NCI-H526 treated with DMSO at 0.1 percent for 48 hours (cell line): ENCODE measurements at places on chromosomes 5 and 9.

DNA sequence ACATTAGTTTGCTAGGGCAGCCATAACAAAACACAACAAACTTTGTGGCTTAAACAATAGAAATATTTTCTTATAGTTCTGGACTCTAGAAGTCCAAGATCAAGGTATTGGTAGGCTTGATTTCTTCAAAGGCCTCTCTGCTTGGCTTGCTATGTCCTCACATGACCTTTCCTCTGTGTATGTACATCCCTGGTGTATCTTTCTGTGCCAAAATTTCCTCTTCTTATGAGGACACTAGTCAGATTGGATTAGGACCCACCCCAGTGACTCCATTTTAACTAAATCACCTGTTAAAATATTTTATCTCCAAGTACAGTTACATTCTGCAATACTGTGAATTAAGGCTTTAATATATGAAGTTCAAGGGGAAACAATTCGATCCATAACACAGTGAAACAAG lies 168.9 kb upstream of the CCNH start:
- no peak for DNase-seq

DNA sequence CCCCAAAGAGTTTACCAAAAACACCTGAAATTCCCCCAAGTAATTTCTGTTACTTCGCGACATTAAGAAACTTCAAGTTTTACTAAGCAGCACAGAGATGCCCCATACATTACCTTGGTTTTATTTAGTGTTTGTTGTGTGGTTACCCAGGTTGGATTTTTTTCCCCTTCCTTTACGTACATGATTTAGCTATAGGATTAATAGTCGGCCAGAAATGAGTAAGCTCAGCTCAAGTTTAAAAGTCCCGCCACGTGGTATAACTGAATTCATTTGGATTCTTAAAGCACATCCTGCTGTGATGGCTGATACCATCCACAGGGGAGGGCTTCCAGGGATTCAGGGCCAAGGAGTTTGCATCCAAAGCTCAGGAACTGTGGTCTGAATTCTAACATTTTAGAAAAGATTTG lies 75.9 kb downstream of the DAP start:
- no peak for DNase-seq

- DNase-seq: no peak
Measured at GRCh38 chr9:76441551-76442322, 17.2 kb upstream of the GCNT1 start.

DNA sequence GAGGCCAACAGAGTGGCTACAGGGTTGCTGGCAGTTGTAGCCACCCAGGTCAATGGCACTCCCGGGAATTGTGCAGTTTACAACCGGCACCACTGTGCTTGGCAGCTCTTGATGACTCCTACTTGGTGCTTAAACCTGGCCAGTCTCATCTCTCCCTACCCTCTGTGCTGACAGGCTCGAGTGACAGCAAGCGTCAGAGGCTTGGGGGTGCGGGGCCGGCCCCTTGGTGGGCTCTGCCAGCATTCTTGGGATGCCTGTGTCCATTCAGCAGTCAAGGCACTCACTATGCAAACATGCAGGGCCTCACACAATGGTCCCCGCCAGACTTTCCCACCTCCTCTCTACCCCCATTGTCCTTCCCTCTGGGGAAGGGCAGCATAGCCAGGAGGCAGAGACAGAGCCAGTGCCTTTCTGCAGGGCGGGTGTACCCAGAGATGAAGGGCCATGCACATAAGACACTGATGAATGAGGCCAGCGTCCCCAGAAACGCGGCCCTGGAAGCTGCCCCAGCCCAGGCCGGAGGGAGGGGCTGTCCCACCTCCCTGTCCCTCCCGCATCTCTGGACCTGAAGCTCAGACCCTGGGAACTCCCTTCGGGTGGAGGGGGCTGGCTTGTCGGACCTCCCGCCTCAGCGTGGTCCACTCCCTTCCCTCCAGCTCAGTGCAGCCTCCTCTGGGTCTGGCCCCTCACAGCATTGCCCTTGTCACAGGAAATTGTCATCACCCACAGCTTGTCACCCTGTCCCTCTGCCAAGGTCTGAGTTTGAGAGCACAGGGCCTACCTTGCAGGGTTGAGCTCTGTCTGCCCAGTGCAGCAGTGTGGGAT lies 26.4 kb upstream of the NOTCH1 start:
- DNase-seq: no peak

DNA sequence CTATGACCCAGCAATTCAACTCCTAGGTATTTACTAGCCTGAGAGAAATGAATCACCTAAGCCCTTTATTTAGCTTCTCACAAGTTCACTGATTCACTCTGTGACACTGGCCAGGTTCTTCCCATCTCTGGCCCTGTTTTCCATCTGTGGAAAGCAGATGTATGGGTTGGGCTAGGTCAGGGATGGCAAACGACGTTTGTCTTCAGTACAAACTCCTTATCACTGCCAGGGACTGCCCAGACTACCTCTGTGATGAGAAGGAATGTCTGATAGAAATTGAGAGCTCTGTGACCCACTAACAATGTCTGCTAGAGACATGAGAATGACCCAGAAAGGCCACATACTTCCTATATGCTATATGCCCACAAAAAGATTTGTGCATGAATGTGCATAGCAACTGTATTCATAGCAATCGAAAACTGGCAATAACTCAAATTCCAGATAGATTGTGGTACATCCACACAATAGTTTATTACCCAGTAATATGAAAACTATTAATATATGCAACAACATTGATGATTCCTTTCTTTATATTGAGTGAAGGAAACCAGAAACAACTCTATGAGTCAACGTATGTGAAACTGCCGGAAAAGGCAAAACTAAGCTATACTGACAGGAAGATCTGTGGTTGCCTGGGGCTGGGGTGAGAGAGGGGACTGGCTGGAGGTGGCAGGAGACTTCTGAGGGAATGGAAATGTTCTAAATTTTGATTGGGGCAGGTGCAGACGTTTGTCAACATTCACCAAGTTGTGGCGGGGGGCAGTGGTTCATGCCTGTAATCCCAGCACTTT lies 32.0 kb upstream of the ADAM19 start:
- no peak for DNase-seq

DNA sequence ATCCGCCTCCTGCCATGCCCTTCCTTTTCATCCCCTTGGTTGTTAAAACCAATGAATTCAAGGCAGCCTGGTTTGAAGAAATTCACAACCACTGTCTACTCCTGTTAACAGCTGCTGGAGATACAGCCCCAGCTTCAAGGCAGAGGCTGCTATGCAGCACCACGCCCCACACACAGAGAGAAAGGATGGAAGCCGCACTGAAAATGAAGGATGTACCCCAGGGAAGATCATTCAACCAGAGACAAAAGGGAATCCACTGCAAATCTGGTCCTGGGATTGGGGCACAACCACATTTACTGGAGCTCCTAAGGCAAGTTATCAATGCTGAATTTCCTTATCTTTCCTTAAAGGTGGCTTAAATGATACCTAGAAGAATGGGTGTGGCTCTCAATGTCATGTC lies 58.7 kb downstream of the DPYSL3 start:
- no peak for DNase-seq

- DNase-seq: peak; percentile 25
Measured at GRCh38 chr9:104386425-104387069, 117.5 kb upstream of the OR13F1 start.

DNA sequence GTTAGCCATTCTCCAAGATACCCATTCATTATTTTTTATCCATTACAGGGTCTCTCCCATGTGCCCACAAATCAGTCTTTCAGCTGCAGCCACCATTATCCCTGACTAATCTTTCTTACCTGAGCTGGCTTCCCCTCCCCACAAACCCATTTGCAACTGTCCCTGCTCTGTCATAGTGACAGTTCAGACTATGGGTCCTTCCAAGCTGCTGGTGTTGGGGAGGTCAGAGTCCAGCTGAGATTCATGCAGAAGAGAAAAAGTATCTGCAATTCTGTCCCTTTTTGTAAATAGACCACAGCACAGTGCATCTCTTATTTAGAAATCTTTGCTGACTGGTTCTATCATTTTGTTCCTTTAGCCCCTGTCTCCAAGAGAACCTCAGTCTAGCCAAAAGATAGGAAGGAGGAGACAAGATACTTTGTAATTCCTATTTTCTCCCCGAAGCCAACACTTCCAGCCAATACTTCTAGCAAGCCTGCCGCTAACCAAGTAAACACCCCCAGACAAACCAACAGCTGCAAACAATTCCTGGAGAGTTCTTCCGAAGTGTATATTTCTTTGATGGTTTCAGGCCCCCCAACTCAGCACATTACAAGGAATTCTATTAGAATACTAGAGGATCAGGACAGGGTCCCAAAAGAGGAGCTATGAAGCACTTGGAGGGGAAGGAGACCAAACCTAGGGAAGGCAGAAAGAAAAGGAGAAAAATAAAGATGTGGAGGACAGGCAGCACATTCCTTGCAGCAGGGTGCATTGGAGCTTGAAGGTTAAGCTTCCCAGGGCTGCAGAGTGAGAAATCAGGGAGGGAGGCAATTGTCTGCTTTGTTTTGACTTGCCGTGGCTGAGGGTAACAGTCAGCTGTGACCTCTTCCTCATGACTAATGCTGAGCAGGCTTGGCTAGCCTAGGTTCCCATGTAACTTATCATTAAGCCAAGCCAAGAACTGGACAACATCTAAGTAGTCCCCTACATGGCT lies 148.5 kb downstream of the SGCD start:
- no peak for DNase-seq

DNA sequence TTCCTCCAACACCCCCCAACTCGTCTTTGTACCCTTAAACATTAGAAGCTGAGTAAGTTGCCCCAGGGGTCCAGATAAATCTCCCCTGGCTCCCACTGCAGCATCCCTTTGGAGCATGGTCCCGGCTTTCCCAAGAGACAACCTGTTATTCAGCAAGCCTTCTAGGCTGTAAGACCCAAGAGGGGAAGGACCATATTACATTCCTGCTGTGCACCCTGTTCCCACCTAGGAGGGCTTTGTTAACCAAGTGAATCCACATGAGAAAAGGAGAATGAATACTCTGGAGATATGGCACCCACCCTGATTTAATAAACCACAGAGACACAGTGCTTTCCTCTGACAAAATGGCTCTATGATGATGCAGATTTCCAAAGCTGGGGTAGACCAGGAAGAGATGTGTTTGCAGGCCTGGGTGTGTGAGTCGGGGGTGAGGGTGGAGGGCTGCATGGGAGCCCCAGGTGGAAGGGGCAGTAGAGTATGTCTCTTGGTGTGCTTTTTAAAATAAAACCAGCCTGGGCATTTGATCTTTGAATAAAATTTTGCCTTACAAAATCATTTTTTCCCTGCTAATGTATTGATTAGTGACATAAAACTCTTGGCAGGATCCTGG lies 325.2 kb downstream of the DRD1 start:
- DNase-seq: no peak
